NCI-H1436 (cell line): ENCODE measurements at places on chromosomes 2 and 18.

GRCh38 chr2:127343277-127343676 is 44.5 kb downstream of the MAP3K2 start:
- DNase-seq = no peak

- DNase-seq = peak; percentile 16
Observed at GRCh38 chr2:85996591-85996990, 107.8 kb upstream of the ST3GAL5 start.

- DNase-seq = no peak
Observed at GRCh38 chr2:119692310-119692709, 13.3 kb downstream of the TMEM177 start.

- peak; percentile 78 for DNase-seq
Observed at GRCh38 chr2:236168110-236169080, at the start of gene GBX2. GBX2 (minus strand) TSS chr2:236168386; CDS start chr2:236167971, 415 bp downstream.

DNA sequence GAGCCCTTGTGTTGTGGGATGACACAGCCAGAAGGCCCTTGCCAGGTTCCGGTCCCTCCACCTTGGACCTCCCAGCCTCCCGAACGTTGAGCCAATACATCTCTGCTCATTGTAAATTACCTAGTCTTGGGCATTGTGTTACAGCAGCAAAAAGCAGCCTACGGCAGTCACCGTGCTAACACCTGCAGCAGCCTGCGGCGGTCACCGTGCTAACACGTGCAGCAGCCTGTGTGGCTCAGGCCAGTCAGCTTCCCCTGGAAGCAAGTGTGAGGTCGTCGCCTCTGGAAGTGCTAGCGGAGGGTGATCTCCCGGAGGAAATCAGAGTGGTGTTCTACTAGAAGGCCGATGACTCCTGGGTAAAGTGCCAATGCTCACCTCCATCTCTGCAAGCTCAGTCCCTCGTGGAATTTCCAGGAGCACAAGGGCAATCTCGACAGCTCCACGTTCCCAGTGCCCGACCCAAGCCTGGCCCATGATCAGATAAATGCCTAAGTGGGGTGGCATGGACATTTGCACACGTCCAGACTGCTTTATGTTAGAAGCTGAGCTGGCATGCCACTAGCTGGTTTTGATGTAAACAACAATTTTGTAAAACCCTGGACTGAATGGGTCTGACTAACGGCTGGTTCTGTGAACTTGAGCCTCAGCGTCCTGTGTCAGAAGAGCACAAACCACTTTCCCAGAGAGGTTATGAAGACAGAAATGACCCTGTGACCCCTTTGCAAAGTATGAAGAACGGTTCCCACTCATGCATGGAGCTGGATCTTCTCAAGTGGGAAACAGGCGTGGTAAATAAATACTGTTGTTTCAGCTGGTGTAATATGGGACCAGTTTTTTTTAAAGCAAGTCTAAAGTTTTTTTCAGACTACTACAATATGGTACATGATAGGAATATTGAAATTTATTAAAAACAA is 11.4 kb upstream of the CNDP1 start:
- DNase-seq = no peak

GRCh38 chr2:121583555-121583954 is 52.9 kb downstream of the RNU4ATAC start:
- peak; percentile 10 for DNase-seq

GRCh38 chr18:43883886-43884285 is 606.6 kb upstream of the SYT4 start:
- DNase-seq = no peak
